ENCODE measurements at places on chromosomes 11 and 22.

GRCh38 chr11:1157341-1157644 lies 460 bp upstream of the MUC5AC start:
- no peak for DNase-seq

DNA sequence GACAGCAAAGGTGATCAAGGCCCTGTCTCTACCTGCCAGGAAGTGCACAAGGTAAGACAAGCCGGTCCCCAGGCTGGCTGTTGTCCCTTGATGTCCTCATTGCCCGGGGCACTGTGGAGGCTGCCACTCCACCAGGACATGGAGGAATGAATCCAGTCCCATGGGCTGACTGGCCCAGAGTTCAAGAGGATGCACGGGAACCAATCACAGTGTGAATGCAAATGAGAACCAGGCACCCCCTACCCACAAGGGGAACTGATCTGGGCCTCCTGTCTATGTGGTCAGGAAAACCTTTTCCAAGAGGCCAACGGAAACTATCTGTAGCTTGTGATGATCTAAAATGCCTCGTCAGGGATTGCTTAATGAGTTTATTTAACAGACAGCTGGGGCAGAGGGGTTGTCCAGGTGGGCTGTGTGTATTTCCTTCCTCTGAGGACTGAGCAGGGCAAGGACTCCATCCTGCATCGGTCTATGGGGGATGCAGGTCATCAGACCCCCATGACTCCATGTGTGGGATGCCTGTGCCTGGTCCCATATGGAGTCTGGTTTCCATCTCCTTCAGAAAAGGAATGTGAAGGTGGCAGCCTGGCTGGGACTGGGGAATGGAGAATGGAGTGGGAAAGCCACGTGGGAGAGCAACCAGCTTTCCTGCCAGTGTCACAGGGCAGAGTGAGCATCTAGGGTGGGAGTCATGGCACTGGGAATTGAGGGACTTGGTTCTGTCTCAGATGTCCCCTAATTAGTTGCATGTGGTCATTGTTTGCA lies 60.5 kb downstream of the CD82 start:
- no peak for DNase-seq

DNA sequence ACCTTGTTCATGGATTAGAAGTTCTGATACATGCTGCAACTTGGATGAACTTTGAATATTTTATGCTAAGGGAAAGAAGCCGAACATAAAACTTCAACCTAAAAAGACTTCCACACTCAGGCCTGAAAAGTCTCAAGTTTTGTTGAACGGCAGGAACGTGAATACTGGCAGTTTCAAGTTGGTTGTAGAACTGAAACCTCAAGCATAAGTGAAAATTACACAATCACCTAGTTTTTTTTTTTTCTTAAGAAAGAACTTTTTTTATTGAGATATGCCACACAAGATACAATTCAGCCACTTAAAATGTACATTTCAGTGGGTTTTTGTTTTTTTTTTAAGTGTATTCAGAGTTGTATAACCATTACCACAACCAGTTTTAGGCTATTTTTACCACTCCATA lies 50.8 kb upstream of the ADORA2A start:
- DNase-seq = no peak

- no peak for DNase-seq
Observed at GRCh38 chr22:27097933-27098332, 440.5 kb downstream of the MIAT start.

GRCh38 chr11:88320149-88320559 lies 17.4 kb downstream of the CTSC start:
- peak; percentile 55 for DNase-seq

GRCh38 chr22:30694171-30694639 lies 469 bp upstream of the OSBP2 start:
- DNase-seq = peak; percentile 71

- no peak for DNase-seq
Observed at GRCh38 chr11:99489581-99489980, 468.8 kb downstream of the CNTN5 start.

GRCh38 chr11:67113231-67113721 lies 5.8 kb upstream of the KDM2A start:
- no peak for DNase-seq

- peak; percentile 76 for DNase-seq
Observed at GRCh38 chr11:26134481-26135355, 197.2 kb upstream of the ANO3 start.

GRCh38 chr11:59862252-59862651 lies 4.0 kb downstream of the TCN1 start:
- no peak for DNase-seq

- DNase-seq = no peak
Observed at GRCh38 chr11:77636731-77637344, 756 bp downstream of the CLNS1A start.

DNA sequence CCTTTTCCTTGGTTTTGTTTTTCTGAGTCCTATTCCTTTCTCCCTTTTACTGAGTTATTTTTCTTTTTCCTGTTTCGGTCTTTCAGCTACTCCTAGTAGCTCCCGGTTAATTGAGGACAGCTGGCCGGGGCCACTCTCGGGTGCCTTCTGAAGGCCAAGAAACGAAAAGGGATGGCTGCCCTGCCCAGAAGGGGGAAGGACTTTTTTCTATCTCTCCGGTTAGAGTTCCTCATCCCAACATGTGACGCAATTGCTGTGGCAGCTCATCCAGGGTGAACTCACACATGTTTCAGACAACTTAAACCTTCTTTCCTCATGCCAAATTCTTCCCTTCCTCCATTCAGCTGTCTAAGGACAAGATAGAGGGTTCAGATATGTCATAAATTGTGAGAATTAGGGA lies 83.6 kb downstream of the PIWIL4 start:
- peak; percentile 63 for DNase-seq
